ENCODE measurements at places on chromosomes 6 and 20. TPM values are rescaled to one million over a fixed set of nuclear protein-coding genes. Genes with fewer than 3 reads are reported as not detected.

HLA-DQA1 gene
- not detected for total RNA-seq

OSER1 gene
- 33.3 TPM for total RNA-seq

GJA1 gene
- total RNA-seq: 82.4 TPM

DLL1 gene
- total RNA-seq: 0.17 TPM

IRF4 gene
- not detected for total RNA-seq

RAET1G gene
- 1.8 TPM for total RNA-seq

SSTR4 gene
- total RNA-seq: not detected

CCM2L gene
- not detected for total RNA-seq

Data from bronchus fibroblast of lung (primary cell).